ENCODE measurements at places on chromosomes 12 and 14. TPM values are rescaled to one million over a fixed set of nuclear protein-coding genes. Genes with fewer than 3 reads are reported as not detected.

Gene TWF1
- 113 TPM for total RNA-seq

Gene CYP46A1
- 0.10 TPM for total RNA-seq

Gene IFNG-AS1
- total RNA-seq, result 1.7 TPM

Gene SYT1
- total RNA-seq, result 2.5 TPM

Gene PPP2R5C
- total RNA-seq, result 466 TPM

Gene FERMT2
- total RNA-seq, result 1.6 TPM

Gene ST8SIA1
- total RNA-seq, result 2.6 TPM

Gene SOAT2
- total RNA-seq, result 0.21 TPM

Gene CMA1
- not detected for total RNA-seq

Gene PTCSC3
- not detected for total RNA-seq

Gene LMO3
- not detected for total RNA-seq

Gene GIT2
- 86.7 TPM for total RNA-seq

Gene DNAI7
- 0.10 TPM for total RNA-seq

Gene FOXA1
- 0.42 TPM for total RNA-seq

Gene PLEKHG7
- 0.42 TPM for total RNA-seq

Gene AMIGO2
- 7.2 TPM for total RNA-seq

Gene CIROP
- total RNA-seq, result not detected

Gene KRT80
- not detected for total RNA-seq

Gene TMTC1
- total RNA-seq, result 3.8 TPM

Gene SUOX
- 2.4 TPM for total RNA-seq

Gene NPFF
- total RNA-seq, result not detected

Gene ACOT6
- not detected for total RNA-seq

Gene CAPZA3
- total RNA-seq, result not detected

Gene GRIP1
- total RNA-seq, result 0.94 TPM

Gene LHX5
- not detected for total RNA-seq

Gene TMEM179
- not detected for total RNA-seq

Gene GPRC5D
- 0.31 TPM for total RNA-seq

Gene IRAK3
- total RNA-seq, result 57.5 TPM

Gene ZDHHC22
- not detected for total RNA-seq

Gene FBXO33
- 114 TPM for total RNA-seq

Gene STON2
- total RNA-seq, result 25.9 TPM

Gene KRT82
- not detected for total RNA-seq

Gene GAS2L3
- 9.0 TPM for total RNA-seq

Gene ATL1
- 5.7 TPM for total RNA-seq

Gene C12orf75
- total RNA-seq, result 39.8 TPM

Gene NFE2
- 9.4 TPM for total RNA-seq

Gene SSPN
- 0.10 TPM for total RNA-seq

Gene PMEL
- not detected for total RNA-seq

Gene POTEG
- total RNA-seq, result not detected

Gene TMEM132D
- under 0.01 TPM for total RNA-seq

Gene PAPLN
- total RNA-seq, result 0.31 TPM

Gene KRT3
- total RNA-seq, result not detected

All from mononuclear cell (primary cell).